ENCODE measurements at places on chromosomes 2 and 18.

- no peak for DNase-seq
Measured at GRCh38 chr2:230913406-230914143, 11.5 kb downstream of the GPR55 start.

DNA sequence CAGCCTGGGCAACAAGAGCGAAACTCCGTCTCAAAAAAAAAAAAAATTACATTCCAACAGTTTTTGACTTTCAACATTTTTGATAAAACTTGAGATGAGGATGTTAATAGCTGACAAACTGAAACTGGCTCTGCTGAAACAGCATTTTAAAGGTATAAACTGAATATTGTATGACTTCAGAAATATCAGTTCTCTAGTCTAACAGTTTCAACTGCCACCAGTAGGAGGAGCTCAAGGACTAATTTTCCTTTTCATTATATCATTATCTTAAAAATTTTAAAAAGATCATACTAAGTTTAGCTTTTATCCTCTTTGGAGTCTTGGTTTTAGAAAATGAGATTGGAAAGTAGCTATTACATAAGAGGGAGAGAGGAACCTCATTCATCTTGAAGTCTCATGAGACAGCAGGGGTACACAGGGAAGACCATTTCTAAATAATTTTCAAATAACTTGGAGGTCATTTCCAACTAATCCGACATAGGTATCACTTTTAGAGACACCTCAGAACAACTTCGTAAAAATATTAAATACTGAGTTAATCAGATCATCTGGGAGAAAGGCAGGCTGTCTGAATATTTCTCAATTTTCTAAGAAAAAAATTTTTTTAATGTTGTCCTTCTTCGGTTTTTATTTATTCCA is 37.6 kb upstream of the MCM6 start:
- no peak for DNase-seq

DNA sequence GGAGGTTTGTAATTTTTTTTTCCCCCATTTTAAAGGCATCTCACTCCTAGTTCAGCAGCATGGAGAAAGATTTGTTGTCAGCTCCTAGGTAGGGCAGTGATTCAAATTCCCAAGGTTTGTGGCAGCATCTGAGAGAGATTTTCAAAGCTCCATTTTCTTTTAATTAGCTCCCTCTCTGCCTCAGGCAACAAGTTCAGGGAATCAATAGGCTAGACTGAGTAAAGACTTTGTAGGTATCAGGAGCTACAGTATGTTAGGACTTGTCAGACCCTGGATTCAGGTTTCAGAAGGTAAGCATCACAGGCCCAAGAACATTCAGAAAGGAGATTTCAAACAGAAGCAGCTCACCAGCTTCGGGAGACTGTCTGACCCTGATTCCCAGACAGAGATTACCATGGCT is 273.3 kb upstream of the ERBB4 start:
- DNase-seq = no peak

GRCh38 chr2:61562615-61563014 is 24.5 kb upstream of the XPO1 start:
- no peak for DNase-seq

GRCh38 chr2:201090574-201090973 is 18.8 kb downstream of the NDUFB3 start:
- DNase-seq = no peak

- DNase-seq = no peak
Measured at GRCh38 chr18:48914581-48915251, 36.0 kb downstream of the SMAD7 start.
